ENCODE measurements at places on chromosomes 7 and 10. TPM values are rescaled to one million over a fixed set of nuclear protein-coding genes. Genes with fewer than 3 reads are reported as not detected.

TMEM196 gene
- not detected for total RNA-seq

TEX36 gene
- not detected for total RNA-seq

CTAGE4 gene
- 0.71 TPM for total RNA-seq

NEUROD6 gene
- not detected for total RNA-seq

STEAP1 gene
- 26.5 TPM for total RNA-seq

SLC16A9 gene
- 1.1 TPM for total RNA-seq
